HepG2 (cell line): ENCODE measurements at places on chromosomes 3 and 15. TPM values are rescaled to one million over a fixed set of nuclear protein-coding genes. Genes with fewer than 3 reads are reported as not detected.

GRCh38 chr15:25481208-25481859 is 42.5 kb upstream of the UBE3A start:
- H3K27ac ChIP-seq: no peak overlapping the region
- DNase-seq: no peak
- no peaks in the 10 kb centered on the region for H3K4me1 ChIP-seq

GRCh38 chr15:63186065-63186464 is 3.3 kb upstream of the RAB8B start:
- peaks cover 52% of the 10 kb centered on the region for H3K4me1 ChIP-seq
- no peak overlapping the region for H3K4me3 ChIP-seq
- H3K27ac ChIP-seq: no peak overlapping the region
- H3K27me3 ChIP-seq: no peaks in the 10 kb centered on the region; the same call in 2 of the 3 replicates

- no peak for DNase-seq
- no peaks in the 10 kb centered on the region for H3K27me3 ChIP-seq
- H3K36me3 ChIP-seq: no peaks in the 10 kb centered on the region
Observed at GRCh38 chr3:99929745-99930139, 112.1 kb downstream of the CMSS1 start.

GRCh38 chr3:195806916-195807231 is 4.9 kb downstream of the MUC4 start:
- H3K36me3 ChIP-seq: no peaks in the 10 kb centered on the region
- DNase-seq: no peak
- H3K27ac ChIP-seq: no peak overlapping the region

DNA sequence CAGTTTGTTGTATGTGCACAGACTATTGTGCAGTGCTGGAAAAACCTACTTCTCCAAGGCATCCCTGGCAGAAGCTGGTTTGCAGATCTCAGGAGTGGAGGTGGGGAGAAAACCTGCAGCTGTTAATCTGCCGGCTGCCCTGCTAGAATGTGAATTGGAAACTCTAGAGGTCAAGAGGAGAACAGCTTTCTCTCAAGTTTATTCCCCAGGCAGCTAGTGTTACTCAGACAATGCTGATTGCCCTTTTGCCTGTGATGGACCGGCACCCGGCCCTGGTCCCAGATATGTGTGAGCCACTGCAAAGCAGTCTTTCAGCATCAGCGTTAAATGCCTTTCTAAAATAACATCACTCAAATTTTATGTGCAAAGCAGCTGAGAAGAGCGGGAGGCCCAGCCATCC is 129.7 kb upstream of the TPM1 start:
- DNase-seq: no peak
- H3K4me1 ChIP-seq: peaks cover 37% of the 10 kb centered on the region
- H3K4me3 ChIP-seq: no peak overlapping the region
- H3K27ac ChIP-seq: no peak overlapping the region

DNA sequence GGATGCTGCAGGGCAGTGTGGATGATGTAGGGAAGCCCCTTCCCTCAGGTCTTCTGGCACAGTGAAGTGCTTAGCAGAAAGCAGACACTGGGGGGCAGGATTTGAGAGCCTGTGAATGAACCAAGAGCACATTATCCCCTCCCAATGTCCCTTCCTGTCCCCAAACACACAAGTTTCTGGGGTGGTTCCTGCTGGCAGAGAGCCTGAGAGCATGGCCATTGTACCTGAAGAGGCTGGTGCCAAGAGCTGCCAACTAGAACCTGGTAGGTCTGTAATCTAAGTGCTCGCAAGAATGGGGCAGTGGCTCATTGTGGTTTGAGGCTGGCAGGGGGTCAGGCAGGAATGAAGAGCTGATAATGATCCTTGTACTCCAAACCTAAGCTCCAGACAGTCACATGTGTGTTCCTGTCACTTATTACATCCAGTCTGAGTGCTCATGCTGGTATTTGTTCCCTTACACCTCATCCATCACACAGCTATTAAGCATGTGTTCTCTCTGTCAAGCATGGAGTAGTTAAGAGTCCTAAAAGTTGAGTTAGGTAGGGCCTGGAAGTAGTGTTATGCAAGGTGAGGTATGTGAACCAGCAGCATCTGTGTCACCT is 6.7 kb upstream of the CCR1 start:
- no peak for DNase-seq
- H3K27me3 ChIP-seq: no peaks in the 10 kb centered on the region
- no peak overlapping the region for H3K27ac ChIP-seq
- no peak overlapping the region for H3K4me3 ChIP-seq

- H3K36me3 ChIP-seq: no peaks in the 10 kb centered on the region
- H3K4me3 ChIP-seq: no peak overlapping the region
- peaks cover 17% of the 10 kb centered on the region; the same call in 2 of the 3 replicates for H3K27me3 ChIP-seq
- no peaks in the 10 kb centered on the region for H3K4me1 ChIP-seq
- DNase-seq: no peak
Observed at GRCh38 chr3:184045995-184046394, 6.9 kb upstream of the HTR3C start.

DNA sequence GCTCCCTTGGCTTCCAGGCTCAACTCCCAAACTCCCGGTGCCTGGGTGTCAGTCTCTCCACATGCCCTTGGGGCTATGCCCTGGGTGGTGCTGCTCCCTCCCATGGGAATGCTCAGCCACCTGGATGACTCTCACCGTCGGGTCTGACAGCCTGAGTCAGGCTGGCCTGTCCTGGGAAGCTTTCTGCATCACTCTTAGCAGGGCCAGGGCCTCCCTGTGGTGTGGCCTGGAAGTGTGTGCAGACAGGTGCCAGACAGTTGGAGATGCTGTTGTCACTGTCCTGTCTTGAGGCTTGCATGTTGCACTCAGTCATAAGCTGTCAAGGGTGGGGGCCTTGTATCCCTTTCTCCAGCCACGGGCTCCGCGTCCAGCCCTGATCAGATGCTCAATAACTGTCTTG is 71.7 kb downstream of the GABRG3 start:
- H3K36me3 ChIP-seq: no peaks in the 10 kb centered on the region
- H3K27me3 ChIP-seq: peaks cover 17% of the 10 kb centered on the region; the same call in 1 of the 3 replicates
- no peak overlapping the region for H3K4me3 ChIP-seq
- H3K4me1 ChIP-seq: no peaks in the 10 kb centered on the region

- DNase-seq: no peak
- H3K27me3 ChIP-seq: peaks cover 44% of the 10 kb centered on the region; the same call in 2 of the 3 replicates
- H3K4me1 ChIP-seq: peaks cover 16% of the 10 kb centered on the region
- H3K36me3 ChIP-seq: no peaks in the 10 kb centered on the region
- no peak overlapping the region for H3K27ac ChIP-seq
Observed at GRCh38 chr3:113532698-113533533, 561 bp downstream of the SIDT1 start.

DNA sequence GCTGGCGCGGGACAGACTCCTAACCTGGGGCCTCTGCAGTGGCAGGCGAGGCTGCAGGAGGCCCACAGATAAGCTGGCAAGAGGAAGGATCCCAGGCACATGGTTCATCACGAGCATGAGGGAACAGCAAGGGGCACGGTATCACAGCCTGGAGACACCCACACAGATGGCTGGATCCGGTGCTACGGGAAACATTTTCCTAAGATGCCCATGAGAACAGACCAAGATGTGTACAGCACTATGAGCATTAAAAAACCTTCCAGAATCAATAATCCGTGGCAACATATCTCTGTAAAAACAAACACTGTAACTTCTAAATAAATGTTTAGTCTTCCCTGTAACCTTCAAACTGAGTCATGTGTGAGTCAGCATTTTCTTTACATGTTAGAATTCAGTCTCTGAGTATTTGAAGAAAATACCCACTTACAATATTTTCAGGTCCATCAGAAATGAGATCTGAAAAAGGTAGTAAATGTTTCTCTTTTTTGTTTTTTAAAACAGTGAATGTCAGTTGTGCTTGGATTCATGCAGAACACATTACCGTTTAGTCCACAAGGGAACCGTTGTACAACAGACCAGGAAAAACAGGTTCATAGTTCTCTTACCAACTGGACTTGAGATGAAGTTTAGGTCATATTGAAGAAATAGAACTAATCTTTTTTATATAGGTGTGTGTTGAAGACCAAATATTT is 75.9 kb downstream of the BOC start:
- no peak overlapping the region for H3K4me3 ChIP-seq
- H3K36me3 ChIP-seq: no peaks in the 10 kb centered on the region
- peak; percentile 21 for DNase-seq
- peaks cover 11% of the 10 kb centered on the region; the same call in 1 of the 3 replicates for H3K27me3 ChIP-seq

- no peaks in the 10 kb centered on the region for H3K4me1 ChIP-seq
- H3K27ac ChIP-seq: no peak overlapping the region
- no peak overlapping the region for H3K4me3 ChIP-seq
- no peaks in the 10 kb centered on the region for H3K27me3 ChIP-seq
- peaks cover 30% of the 10 kb centered on the region for H3K36me3 ChIP-seq
Observed at GRCh38 chr3:120637851-120638559, 41.9 kb downstream of the NDUFB4 start.

GRCh38 chr3:138854204-138854603 is 19.5 kb upstream of the PIK3CB start:
- H3K27me3 ChIP-seq: no peaks in the 10 kb centered on the region
- no peaks in the 10 kb centered on the region for H3K36me3 ChIP-seq

- H3K36me3 ChIP-seq: no peaks in the 10 kb centered on the region
- peak; percentile 41 for DNase-seq
- H3K27me3 ChIP-seq: peaks cover 4% of the 10 kb centered on the region; the same call in 1 of the 3 replicates
- H3K4me1 ChIP-seq: peaks cover 53% of the 10 kb centered on the region
- H3K4me3 ChIP-seq: no peak overlapping the region
Observed at GRCh38 chr3:161423911-161424522, 52.7 kb upstream of the SPTSSB start.

- no peaks in the 10 kb centered on the region for H3K27me3 ChIP-seq
- no peaks in the 10 kb centered on the region for H3K4me1 ChIP-seq
- no peak overlapping the region for H3K27ac ChIP-seq
Observed at GRCh38 chr3:156356537-156357363, 198.2 kb downstream of the SSR3 start.

DNA sequence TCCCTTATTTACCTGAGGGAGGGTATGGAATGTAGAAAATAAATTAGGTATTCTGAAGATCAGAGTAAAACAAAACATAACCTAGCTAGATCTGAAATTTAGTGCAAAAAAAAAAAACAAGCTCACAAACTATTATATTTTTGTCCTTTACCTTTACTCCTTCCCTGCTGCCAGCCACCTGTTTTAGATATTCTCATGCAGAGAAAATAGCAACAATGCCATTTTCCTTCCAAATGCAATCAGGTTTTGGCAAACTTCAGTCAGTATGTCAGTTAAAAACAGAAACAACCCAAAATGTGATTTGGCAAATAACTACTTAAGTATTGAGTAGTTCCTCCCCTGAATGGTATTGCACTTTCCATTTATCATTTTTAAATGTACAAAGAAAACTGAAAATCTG is 35.8 kb downstream of the PEAK1 start:
- no peak overlapping the region for H3K4me3 ChIP-seq
- no peak for DNase-seq
- H3K36me3 ChIP-seq: no peaks in the 10 kb centered on the region; the same call in 1 of the 2 replicates
- no peak overlapping the region for H3K27ac ChIP-seq

GRCh38 chr3:42693530-42693930 is 8.2 kb downstream of the KLHL40 start:
- H3K4me1 ChIP-seq: no peaks in the 10 kb centered on the region
- H3K27ac ChIP-seq: no peak overlapping the region
- DNase-seq: no peak
- H3K27me3 ChIP-seq: peaks cover 6% of the 10 kb centered on the region
- H3K36me3 ChIP-seq: no peaks in the 10 kb centered on the region

GRCh38 chr3:99419116-99419515 is 219.3 kb upstream of the COL8A1 start:
- no peaks in the 10 kb centered on the region for H3K27me3 ChIP-seq
- no peak for DNase-seq
- H3K4me3 ChIP-seq: no peak overlapping the region
- no peaks in the 10 kb centered on the region for H3K36me3 ChIP-seq

GRCh38 chr3:55765398-55765797 is 278.3 kb upstream of the WNT5A start:
- no peak overlapping the region for H3K4me3 ChIP-seq
- no peak for DNase-seq
- no peak overlapping the region for H3K27ac ChIP-seq
- H3K4me1 ChIP-seq: no peaks in the 10 kb centered on the region

DNA sequence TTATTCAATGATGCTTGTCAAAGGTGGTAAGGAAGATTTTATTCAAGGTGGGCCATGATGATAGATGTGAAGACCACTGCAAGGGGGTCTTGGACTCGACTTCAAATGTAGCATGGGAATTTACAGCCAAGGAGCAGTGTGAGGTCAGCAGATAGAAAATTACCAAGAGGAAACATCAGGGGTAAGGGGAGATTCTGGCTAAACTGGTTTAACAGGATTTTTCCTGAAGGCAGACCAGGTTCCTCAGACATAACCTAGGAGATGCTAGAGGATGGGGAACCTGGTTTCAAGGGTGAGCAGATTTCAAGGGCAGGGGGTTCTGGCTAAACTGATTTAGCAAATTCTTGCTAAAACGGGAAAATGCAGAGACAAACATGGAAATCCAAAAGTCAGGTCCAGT is 464.9 kb downstream of the TAFA4 start:
- H3K27me3 ChIP-seq: no peaks in the 10 kb centered on the region
- no peaks in the 10 kb centered on the region for H3K36me3 ChIP-seq
- no peak overlapping the region for H3K4me3 ChIP-seq
- DNase-seq: no peak
- H3K4me1 ChIP-seq: no peaks in the 10 kb centered on the region

DNA sequence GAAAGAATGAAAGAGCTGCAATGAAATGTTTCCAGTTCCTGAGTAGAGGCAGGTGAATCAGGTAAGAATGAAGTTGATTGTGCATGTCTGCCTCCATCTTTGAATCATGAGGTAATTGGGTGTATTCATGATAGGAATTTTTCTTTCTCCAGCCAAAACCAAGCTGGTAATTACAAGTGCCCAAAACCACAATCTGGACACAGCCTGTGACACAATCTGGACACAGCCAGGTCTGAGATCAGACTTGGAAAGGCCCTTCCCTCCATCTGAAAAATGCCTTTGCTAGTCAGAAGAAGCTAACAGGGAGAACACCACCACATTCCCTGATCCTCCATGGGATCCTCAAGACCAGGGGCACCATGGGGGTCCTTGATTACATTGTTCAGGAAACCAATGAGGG is 338.5 kb upstream of the THBS1 start:
- DNase-seq: no peak
- no peaks in the 10 kb centered on the region for H3K36me3 ChIP-seq
- H3K4me1 ChIP-seq: no peaks in the 10 kb centered on the region
- H3K27me3 ChIP-seq: no peaks in the 10 kb centered on the region
- no peak overlapping the region for H3K27ac ChIP-seq

CKMT1B gene
- total RNA-seq: 0.58 and 0.73 TPM in 2 replicates

PARP3 gene
- 7.7 and 11.2 TPM in 2 replicates for total RNA-seq

THSD4 gene
- 0.07 TPM in 2 replicates for total RNA-seq

FMN1 gene
- 0.60 and 0.81 TPM in 2 replicates for total RNA-seq

PARP14 gene
- total RNA-seq: 19.1 and 29.0 TPM in 2 replicates

CLPX gene
- 61.3 and 100 TPM in 2 replicates for total RNA-seq

HOMER2 gene
- total RNA-seq: 13.3 and 14.1 TPM in 2 replicates

TKT gene
- 196 and 238 TPM in 2 replicates for total RNA-seq

C3orf85 gene
- not detected in 2 replicates for total RNA-seq

UPK1B gene
- not detected in 2 replicates for total RNA-seq

TNFAIP8L3 gene
- 4.0 and 5.8 TPM in 2 replicates for total RNA-seq
